ENCODE measurements at places on chromosomes 5 and 9. TPM values are rescaled to one million over a fixed set of nuclear protein-coding genes. Genes with fewer than 3 reads are reported as not detected.

DNA sequence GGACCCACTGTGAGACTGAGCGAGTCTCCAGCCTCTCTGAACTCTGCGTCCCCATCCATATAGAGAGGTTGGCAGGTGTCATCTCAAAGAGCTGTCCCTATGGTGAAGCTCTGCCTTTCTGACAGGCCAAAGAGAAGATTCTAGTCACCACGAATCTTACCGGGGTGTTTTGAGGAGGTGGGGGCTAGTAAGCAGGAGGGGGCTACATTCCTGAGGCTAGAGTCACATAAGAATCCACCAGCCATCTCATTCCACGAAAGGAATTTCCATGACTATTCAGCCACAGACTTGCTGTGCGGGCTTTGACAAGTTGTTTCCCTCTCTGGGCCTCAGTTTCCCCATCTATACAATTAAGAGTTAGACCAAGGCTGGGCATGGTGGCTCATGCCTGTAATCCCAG lies 16.3 kb downstream of the PDGFRB start:
- DNase-seq: no peak

DNA sequence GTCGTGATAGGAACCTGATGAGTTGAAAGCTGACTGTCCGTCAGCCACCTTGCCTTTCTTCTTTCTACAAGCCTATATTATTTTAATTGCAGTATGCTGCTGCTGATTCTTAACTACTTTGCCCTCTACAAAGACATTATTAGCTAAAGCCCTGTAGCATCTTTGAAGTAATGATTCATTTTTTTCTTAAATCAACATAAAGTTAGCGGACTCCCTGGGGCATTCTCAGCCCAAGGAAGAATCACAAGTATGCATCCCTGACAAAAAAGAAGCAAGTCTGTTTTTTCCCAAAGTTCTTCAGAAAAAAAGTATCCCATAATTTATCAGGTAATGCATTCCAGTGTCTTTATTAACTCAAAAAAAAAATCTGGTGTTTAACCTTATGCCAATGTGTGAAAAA lies 69.5 kb upstream of the TAS2R1 start:
- no peak for DNase-seq

Gene SLC36A2
- 0.22 TPM for total RNA-seq

Gene ANKRD20A1
- 1.3 TPM for total RNA-seq

Gene WDR41
- 27.3 TPM for total RNA-seq

Gene FCN2
- total RNA-seq: not detected

Gene IFNA5
- total RNA-seq: not detected

All from left ventricle myocardium superior (tissue), 1 donor.